ENCODE measurements at places on chromosomes 4 and X. TPM values are rescaled to one million over a fixed set of nuclear protein-coding genes. Genes with fewer than 3 reads are reported as not detected.
A peak's percentile ranks its signal among the peaks of the same experiment; 100 is the strongest.

GRCh38 chr4:88018466-88018865, 11.0 kb downstream of the PKD2 start:
- H3K4me3 ChIP-seq, result peak overlapping the region; percentile 12
- H3K4me1 ChIP-seq, result peaks cover 10% of the 10 kb centered on the region
- H3K36me3 ChIP-seq, result no peaks in the 10 kb centered on the region
- peak overlapping the region; percentile 72 for H3K27ac ChIP-seq
- no peaks in the 10 kb centered on the region for H3K27me3 ChIP-seq

DNA sequence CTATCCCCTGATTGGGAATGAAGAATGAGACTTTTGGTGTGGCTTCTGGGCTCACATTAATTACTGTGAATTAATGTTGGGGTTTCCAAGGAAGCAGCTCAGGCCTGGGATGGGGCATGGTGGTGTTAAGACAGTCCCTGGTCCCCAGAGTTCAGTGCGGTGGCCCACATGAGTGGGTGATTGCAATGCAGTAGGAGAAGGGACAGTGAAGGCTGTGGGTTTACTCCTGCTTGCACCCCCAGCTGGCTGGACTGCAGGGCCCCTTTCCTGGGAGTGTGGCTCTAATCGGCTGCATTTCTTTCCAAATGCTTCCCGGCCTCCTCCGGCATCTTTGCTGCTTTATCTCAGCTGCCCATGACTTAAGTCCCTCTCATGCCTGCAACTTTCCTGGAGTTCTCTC, 28.2 kb upstream of the GPR78 start:
- H3K4me3 ChIP-seq, result no peak overlapping the region
- DNase-seq, result no peak
- no peaks in the 10 kb centered on the region for H3K4me1 ChIP-seq
- no peak overlapping the region for H3K27ac ChIP-seq

DNA sequence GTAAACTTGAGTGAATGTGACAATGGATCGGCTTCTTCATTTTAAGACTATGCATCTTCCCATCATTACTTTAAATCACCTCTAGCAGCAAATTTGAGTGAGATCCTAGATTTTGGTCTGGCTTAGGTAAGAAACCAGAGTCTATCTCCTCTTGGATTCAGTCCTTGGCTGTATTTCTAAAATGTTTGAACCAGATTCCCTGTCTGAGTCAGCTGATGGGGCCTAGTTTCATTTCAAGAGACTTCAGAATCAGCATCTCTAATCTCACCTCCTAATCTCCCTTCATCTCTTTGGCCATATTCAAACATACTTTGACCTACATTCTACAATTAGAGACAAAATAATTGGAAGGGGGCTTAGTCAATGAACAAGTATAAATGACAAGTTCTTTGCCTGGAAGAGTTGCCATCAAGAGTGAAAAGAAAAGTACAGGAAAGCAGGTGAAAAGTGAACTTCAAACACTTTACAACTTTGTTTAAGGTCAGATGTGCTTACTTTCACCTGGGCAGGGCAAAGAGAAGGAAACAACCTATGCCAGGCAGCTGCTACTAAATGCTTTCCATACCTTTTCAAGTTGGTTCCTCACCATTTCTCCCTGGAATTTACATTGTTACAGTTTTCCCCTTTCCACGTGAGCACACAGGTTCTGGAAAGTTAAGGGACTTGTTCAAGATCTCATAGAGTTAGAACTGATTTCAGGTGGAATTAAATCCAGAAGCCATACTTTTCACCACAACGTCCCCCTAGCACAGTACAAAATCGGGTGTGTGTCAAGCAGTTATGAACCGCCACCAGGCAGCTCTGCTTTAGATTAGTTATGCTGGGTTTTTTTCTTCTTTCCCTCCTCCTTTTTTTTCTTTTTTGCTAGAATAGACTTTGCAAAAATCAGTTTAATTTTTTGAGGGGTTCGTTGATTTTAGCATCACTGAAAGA, 30.7 kb upstream of the PITX2 start:
- no peaks in the 10 kb centered on the region for H3K36me3 ChIP-seq
- no peak overlapping the region for H3K27ac ChIP-seq
- DNase-seq, result no peak
- no peaks in the 10 kb centered on the region for H3K4me1 ChIP-seq
- H3K4me3 ChIP-seq, result no peak overlapping the region

DNA sequence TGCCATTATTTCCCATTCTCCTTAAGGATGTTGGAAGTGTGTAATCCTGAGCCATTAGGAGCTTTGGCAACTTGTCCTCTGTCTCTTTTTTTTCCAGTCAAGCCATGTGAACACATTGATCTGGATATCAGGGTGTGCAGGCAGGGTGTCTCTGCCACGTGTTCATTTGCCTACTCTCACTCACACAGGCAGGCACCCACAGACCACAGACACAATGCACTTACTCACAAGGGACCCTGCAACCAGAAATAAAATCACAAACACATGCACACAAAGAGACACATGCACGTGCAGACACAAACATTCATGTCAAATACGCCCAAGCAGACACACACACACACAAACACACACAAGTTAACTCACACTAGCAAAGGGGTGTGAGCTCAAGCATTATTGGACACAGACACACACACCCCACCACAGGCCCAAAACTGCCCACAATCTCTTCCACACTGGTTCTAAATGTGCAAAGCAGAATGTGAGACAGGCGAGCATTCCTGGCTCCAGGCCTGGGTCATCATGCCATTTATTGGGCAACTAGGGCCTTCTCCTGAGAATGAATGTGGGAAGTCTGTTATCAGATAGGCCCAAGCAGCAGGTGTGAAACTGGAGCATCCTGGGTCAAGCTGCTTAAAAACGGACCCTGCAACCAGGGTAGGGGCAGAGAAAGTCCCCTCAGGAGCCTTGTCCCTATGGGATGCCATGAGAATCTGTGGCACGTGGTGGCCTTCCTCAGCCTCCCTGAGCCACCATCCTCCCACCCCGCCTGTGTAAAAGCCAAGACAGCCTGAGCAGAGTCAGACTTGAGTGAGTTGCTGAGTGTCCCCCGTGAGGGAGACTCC, 63.4 kb downstream of the NBDY start:
- no peaks in the 10 kb centered on the region for H3K27me3 ChIP-seq
- peak; percentile 20 for DNase-seq
- peaks cover 8% of the 10 kb centered on the region for H3K4me1 ChIP-seq
- H3K4me3 ChIP-seq, result no peak overlapping the region
- H3K36me3 ChIP-seq, result no peaks in the 10 kb centered on the region

- no peaks in the 10 kb centered on the region for H3K27me3 ChIP-seq
- H3K27ac ChIP-seq, result no peak overlapping the region
- H3K4me3 ChIP-seq, result no peak overlapping the region
- H3K4me1 ChIP-seq, result no peaks in the 10 kb centered on the region
- H3K36me3 ChIP-seq, result no peaks in the 10 kb centered on the region
- DNase-seq, result no peak
Measured at GRCh38 chrX:101708163-101708562, 48.5 kb upstream of the ARMCX2 start.

Gene SLC6A8
- total RNA-seq, result 46.4 TPM

Gene C4orf50
- total RNA-seq, result not detected

Gene DUSP9
- total RNA-seq, result not detected

DNA sequence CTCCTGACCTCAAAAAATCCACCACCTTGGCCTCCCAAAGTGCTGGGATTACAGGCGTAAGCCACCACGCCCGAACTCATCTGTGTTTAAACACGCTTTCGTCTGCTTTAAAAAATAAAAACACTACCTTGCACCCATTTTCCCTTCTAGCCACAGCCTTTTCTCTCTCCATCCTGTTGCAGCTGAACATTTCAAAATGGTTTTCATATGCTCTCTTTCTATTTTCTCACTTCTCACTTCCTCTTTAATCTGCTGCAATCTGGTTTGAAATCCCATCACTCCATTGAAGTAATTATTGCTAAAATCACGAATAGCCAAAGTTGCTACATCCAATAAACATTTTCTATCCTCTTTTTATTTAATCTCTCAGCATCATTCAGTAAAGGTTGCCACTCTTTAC, 70.0 kb downstream of the DCHS2 start:
- H3K27me3 ChIP-seq, result no peaks in the 10 kb centered on the region
- H3K4me3 ChIP-seq, result no peak overlapping the region
- no peak overlapping the region for H3K27ac ChIP-seq
- no peaks in the 10 kb centered on the region for H3K4me1 ChIP-seq

Gene SHISA3
- 0.31 TPM for total RNA-seq

Gene PABPC1L2B
- not detected for total RNA-seq

DNA sequence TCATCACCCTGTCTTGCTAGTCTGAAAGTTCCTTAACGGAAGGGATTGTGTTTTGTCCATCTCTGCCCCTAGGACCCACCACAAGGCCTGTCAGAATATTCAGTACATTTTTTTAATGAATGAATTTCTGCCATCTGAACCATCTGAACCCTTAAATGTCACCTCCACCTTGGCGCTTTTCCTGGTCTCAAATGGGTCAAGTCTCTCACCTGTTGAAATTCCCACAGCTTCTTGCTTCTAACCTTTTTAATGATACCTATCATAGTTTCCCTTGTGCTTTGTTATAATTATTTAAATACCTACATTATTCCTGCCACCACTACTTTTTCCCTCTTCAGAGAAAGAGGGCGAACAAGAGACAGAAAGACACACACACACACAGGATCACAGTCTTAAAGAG, 48.0 kb downstream of the SHROOM4 start:
- H3K4me1 ChIP-seq, result no peaks in the 10 kb centered on the region
- no peaks in the 10 kb centered on the region for H3K36me3 ChIP-seq
- H3K4me3 ChIP-seq, result no peak overlapping the region
- DNase-seq, result no peak
- H3K27ac ChIP-seq, result no peak overlapping the region
- no peaks in the 10 kb centered on the region for H3K27me3 ChIP-seq

Gene MAGEB16
- not detected for total RNA-seq

GRCh38 chrX:10146346-10146745, 10.4 kb upstream of the CLCN4 start:
- no peak overlapping the region for H3K4me3 ChIP-seq
- no peaks in the 10 kb centered on the region for H3K27me3 ChIP-seq
- no peak overlapping the region for H3K27ac ChIP-seq
- no peak for DNase-seq
- H3K4me1 ChIP-seq, result no peaks in the 10 kb centered on the region

GRCh38 chr4:88697141-88697540, 488 bp downstream of the NAP1L5 start:
- no peaks in the 10 kb centered on the region for H3K4me1 ChIP-seq
- H3K4me3 ChIP-seq, result peak overlapping the region; percentile 79
- no peaks in the 10 kb centered on the region for H3K36me3 ChIP-seq
- no peaks in the 10 kb centered on the region for H3K27me3 ChIP-seq
- H3K27ac ChIP-seq, result peak overlapping the region; percentile 79

Gene ERCC6L
- not detected for total RNA-seq

GRCh38 chr4:10057023-10057395, 35.7 kb upstream of the SLC2A9 start:
- no peaks in the 10 kb centered on the region for H3K27me3 ChIP-seq
- no peaks in the 10 kb centered on the region for H3K4me1 ChIP-seq
- no peak overlapping the region for H3K4me3 ChIP-seq
- no peak overlapping the region for H3K27ac ChIP-seq
- no peak for DNase-seq

GRCh38 chr4:128341634-128342033, 54.0 kb upstream of the PGRMC2 start:
- H3K27me3 ChIP-seq, result no peaks in the 10 kb centered on the region
- no peaks in the 10 kb centered on the region for H3K4me1 ChIP-seq
- no peak for DNase-seq
- no peak overlapping the region for H3K4me3 ChIP-seq

GRCh38 chr4:3868211-3869173, 102.3 kb downstream of the ADRA2C start:
- no peaks in the 10 kb centered on the region for H3K4me1 ChIP-seq
- peaks cover 45% of the 10 kb centered on the region for H3K27me3 ChIP-seq
- no peaks in the 10 kb centered on the region for H3K36me3 ChIP-seq
- H3K4me3 ChIP-seq, result no peak overlapping the region
- DNase-seq, result no peak

Gene PRSS12
- 0.09 TPM for total RNA-seq

GRCh38 chrX:7149411-7149810, 1.5 kb upstream of the PUDP start:
- DNase-seq, result no peak
- no peak overlapping the region for H3K4me3 ChIP-seq
- H3K27ac ChIP-seq, result no peak overlapping the region
- H3K36me3 ChIP-seq, result no peaks in the 10 kb centered on the region
- no peaks in the 10 kb centered on the region for H3K27me3 ChIP-seq
- peaks cover 8% of the 10 kb centered on the region for H3K4me1 ChIP-seq

GRCh38 chr4:149799546-149799945, 16.1 kb downstream of the IQCM start:
- H3K4me1 ChIP-seq, result no peaks in the 10 kb centered on the region
- no peak for DNase-seq
- H3K27me3 ChIP-seq, result no peaks in the 10 kb centered on the region
- H3K36me3 ChIP-seq, result no peaks in the 10 kb centered on the region
- no peak overlapping the region for H3K4me3 ChIP-seq
- H3K27ac ChIP-seq, result no peak overlapping the region

Gene RPA4
- 0.51 TPM for total RNA-seq
